Astrocyte (in vitro differentiated cells and primary cell): ENCODE measurements at places on chromosomes 11 and 22.
A peak's percentile ranks its signal among the peaks of the same experiment; 100 is the strongest.

- DNase-seq: no peak
These were observed 524.2 kb upstream of the CHORDC1 start for GRCh38 chr11:90747057-90747456.

- no peak for DNase-seq
These were observed 155.2 kb upstream of the ZC3H12C start for GRCh38 chr11:109937968-109938367.

GRCh38 chr11:78131956-78132355 lies 7.5 kb downstream of the ALG8 start:
- peak; percentile 53 for DNase-seq

GRCh38 chr11:67082071-67082791 lies 25.6 kb downstream of the RHOD start:
- DNase-seq: no peak

GRCh38 chr22:50535113-50535512 lies 5.3 kb upstream of the TYMP start:
- DNase-seq: no peak

GRCh38 chr11:2591805-2592204 lies 108.0 kb downstream of the KCNQ1OT1 start:
- DNase-seq: no peak

DNA sequence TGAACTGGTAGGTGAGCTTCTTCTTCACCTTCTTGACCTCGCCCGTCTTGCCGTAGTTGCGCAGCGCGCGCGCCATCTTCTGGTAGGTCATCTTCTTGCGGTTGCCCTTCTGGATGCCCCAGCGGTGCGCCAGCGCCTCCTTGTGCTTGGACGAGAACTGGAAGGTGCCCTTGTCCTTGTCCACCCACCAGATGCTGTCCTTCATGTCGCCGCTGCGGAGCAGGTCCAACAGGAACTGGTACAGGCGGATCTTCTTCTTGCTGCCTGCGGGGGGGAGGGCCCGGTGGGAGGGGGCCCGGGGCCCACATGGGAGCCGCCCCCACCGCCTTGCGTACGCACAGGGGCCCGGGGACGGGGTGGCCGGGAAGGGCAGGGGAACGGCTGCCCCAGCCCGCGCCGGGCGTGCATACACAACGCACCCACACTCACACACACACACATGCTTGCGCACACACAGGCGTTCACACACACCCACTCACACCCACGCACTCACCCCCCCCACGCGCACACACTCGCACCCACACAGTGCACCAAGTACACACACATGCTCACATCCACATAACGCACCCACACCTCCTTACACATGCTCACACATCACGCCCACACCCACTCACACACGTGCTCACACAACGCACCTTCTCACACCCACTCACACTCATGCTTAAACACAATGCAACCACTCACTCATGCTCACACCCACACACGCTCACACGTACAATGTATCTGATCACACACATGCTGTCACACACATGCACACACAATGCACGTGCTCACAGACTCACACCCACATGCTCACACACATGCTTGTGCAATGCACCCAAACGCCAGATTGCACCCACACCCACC lies 3.0 kb upstream of the MYBPC3 start:
- DNase-seq: peak; percentile 71

DNA sequence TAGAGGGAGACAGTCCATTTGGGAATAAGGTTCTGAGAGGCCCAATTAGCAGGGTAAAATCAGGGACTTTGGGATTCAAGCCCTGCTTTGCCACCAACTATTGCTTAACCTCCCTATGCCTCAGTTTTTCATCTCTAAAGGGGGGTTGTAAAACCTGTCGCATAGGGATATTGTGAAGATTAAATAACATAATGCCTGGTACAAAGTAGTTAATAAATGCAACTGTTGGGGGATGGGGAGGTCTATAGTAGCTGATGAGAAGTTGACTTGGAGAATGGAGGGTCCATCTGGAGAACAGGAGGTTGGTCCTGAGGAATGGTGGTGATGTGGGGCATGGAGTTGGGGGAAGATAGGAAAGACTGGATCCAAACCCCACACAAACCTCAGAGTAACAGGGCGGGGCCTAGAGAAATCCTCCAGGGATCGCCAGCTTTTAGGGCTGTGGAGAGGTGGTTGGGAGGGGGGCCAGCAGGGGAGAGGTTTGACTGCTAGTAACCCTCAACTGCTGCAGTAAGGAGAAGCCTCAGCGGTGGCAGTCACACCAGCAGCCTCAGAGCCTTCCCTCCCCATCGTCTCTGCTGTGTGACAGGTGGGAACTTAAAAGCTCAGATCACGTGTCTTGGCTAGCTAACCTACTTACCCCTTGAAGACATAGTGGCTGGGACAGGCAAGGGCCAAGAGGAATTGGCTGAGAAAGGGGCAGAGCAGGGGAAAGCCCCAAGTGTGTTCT lies 1.1 kb upstream of the ABCG4 start:
- no peak for DNase-seq

GRCh38 chr11:134407321-134407828 lies 4.7 kb downstream of the B3GAT1 start:
- DNase-seq: no peak

- DNase-seq: no peak
These were observed 801.1 kb downstream of the TBC1D22A start for GRCh38 chr22:47563406-47564157.

DNA sequence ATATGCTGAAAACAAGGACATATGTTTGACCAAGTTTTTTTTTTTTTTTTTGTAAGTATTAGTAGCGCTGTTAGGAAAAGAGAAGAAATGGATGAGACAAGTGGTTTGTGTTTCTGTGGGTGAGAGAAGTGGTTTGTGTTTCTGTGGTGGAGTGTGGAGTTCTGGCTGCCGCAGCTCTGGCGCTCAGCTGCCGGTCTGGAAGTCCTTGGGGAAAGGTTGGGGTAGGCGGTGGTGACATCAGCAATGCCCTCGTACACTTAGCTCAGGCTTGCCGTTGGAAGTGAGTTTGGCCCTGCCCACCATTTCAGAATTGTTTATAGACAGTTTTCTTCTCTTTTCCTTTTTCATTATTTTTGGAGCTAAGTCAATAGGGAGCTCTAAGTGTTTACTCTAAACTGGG lies 116.6 kb downstream of the TBC1D22A start:
- peak; percentile 10 for DNase-seq

DNA sequence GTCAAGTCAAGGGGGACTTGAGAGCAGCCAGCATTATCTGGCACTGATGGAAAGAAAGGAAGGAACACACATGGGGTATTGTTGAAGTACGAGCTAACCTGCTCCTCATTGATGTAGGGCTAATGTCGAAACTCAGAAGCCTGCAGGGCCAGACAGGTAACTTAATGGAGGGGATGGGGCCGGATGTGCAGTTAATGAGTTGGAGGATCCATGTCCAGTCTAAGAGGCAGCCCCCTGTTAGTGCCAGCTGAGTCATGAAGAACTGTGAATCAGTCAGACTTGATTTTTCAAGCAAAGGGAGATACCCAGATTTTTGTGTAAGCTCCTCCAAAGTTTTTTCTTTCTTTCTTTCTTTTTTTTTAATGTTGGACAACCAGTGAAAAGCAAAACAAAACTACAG lies 65.6 kb downstream of the CECR2 start:
- DNase-seq: no peak

- DNase-seq: peak; percentile 63
These were observed 14.3 kb upstream of the ARRB1 start for GRCh38 chr11:75365711-75366181.

GRCh38 chr22:31504282-31504681 lies 7.9 kb downstream of the SFI1 start:
- DNase-seq: peak; percentile 56

DNA sequence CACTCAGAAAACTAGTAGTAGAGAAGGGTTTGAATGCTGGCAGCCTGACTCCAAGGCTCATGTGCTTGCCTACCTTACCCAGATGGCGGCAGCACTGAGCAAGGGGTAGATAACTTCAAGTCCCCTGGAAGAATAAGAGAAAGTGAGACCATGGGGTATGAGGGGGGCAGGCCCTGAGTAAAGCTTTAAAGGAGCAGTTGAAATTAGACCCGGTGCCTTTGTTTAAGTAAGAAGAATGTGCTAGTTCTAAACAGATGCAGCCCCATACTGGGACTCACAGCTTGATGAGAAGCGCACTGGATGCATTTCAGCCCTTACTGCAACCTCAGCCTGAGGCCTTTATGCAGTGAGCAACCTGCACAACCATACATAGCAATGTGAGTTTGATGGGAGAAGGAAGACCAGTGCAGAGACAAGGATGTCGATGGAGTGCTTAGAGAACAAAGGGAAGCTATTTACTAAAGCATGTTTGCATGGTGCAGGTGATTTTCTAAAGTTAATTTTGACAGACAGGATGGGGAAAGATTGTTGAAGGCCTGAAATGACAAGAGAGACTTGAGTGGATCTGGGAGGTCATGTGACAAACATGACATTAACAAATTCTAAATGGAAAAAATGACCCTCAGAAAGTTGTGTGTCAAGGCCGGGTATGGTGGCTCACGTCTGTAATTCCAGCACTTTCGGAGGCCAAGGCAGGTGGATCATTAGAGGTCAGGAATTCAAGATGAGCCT lies 27.1 kb upstream of the TMA7B start:
- no peak for DNase-seq

- DNase-seq: no peak
These were observed 20.4 kb downstream of the PSMD13 start for GRCh38 chr11:256952-257737.

DNA sequence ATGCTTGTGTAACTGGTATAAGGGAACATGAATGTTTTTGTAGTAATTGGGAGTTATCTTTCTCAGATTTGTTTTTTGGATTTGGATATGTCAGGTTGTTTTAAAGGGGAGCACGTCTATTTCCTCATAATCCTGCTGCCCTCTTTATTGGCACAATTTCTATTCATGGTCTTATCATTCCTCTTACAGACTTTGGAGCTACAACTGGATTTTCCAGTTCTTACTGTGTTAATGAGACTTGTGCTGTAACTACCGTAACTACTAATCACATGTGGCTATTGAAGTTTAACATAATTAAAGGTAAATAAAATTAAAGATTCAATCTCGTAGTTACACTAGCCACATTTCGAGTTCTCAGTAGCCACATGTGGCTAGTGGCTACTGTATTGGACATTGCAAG lies 1.9 kb downstream of the FDX1 start:
- DNase-seq: no peak

- no peak for DNase-seq
These were observed 196.3 kb downstream of the BUD13 start for GRCh38 chr11:116576526-116576925.

- DNase-seq: no peak
These were observed 21.8 kb downstream of the PRR5 start for GRCh38 chr22:44723801-44724200.

GRCh38 chr11:73872749-73873357 lies 3.8 kb downstream of the COA4 start:
- DNase-seq: no peak

DNA sequence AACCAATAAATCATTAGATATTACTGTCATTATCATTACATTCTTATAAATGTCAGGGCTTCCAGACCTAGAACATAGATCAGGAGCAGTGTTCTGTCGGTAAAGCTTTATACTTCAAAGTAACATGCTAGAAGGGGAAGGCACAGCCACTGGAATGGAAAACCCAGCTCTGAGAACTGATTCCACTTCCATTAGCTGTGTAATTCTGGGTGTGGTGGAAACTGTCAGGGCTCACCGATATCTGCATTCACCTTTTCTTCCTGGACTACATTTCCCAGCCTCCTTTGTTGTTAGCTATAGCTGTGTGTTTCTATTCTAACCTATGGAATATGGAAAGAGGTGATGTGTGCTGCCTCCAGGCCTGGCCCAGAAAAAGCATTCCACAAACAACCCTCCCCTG lies 585.8 kb downstream of the BUD13 start:
- DNase-seq: no peak

DNA sequence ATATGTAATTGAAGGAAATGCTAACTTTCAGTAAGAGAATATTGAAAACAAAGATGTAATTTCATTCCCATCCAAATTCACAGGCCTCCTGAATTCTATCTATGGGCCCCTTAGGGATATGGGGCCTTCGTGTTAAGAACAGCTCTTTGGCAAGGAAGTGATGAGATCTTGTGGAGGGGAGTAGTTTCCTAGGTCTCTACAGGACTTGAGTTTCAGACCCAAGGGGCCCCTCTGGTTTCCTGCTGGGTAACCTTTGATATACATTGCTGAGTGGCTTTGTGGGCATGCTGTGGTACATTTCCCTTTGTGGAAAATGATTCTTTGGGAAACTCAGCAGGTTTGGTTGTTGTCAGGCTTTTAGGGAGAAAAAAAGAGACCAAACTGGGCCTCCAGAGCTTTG lies 6.2 kb downstream of the STIM1 start:
- DNase-seq: no peak

- no peak for DNase-seq
These were observed 227.0 kb upstream of the POU2AF2 start for GRCh38 chr11:111018566-111018965.

DNA sequence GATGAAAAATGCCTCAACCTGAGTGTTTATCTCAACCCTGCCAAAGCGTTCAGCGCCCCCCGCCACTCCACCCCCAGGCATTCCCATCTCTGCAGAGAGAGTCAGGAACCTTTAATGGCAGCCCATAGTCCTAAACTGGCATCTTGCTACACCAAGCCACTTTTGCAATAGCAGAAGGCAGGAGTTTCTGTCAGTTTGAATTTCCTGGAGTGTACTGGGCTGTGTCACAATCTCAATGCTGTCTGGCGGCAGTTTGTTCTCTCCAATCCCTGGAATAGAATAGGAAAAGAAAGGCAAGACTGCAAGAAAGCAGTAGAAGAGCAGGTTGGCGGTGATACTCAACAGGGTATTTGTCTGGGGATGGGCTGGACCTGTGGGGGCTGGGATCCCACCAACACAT lies 32.9 kb upstream of the FLI1 start:
- no peak for DNase-seq

GRCh38 chr11:134050541-134051383 lies 18.1 kb upstream of the JAM3 start:
- no peak for DNase-seq

DNA sequence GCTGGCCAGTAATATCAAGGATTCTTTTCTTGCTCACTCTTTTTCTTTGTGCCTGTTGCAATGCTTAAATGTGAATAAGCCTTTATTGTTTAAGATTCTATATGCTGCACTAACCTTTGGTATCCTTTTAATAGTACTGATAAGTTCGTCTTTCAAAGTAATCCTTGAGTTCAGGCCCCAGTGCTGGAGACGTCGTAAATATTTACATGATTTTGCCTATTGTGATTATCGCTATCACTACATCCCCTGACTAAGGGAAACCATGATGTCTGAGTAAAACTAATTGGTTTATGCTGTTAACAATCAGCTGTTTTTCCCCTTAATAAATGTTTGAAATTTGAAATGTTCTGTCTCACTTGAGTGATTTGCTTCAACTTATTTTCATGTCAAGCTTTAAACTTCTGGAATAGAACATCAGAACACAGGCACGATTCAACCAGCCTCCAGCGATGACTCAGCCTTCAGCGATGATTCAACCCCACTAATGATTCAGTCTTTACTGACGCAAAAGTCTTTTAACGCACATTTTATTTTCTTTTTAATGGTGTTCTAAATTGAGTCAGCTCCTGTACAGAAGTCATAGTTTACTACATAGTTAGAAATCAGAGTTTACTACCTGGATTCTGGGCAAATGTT lies 3.9 kb downstream of the HTATIP2 start:
- peak; percentile 82 for DNase-seq
